ENCODE measurements at places on chromosomes 4 and X.

DNA sequence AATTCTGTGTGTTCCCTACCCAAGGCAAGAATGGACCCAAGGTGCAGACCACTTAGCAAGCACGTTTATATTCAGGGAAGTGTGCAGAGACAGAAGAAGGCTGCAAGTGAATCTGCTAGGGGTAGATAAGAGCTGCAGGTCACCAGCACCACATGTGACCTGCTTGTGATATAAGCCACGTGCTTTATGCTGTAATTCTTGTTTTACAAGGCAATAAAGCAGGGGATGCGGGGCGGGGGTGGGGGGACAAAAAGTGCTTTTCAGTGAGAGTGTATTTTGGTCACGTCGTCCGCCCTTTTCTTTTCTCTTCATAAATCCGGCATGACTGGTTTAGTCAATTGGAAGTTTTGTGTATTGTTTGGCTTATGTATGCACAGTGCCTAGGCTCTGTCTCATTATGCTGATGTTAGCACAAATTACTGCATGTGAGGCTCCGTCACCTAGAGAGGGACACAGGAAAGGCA is 192.7 kb downstream of the RBMX2 start:
- no peaks in the 10 kb centered on the region for H3K27me3 ChIP-seq
- no peak overlapping the region for H3K27ac ChIP-seq
- H3K4me1 ChIP-seq, result no peaks in the 10 kb centered on the region
- no peak for DNase-seq
- no peaks in the 10 kb centered on the region for H3K36me3 ChIP-seq
- H3K4me3 ChIP-seq, result no peak overlapping the region

DNA sequence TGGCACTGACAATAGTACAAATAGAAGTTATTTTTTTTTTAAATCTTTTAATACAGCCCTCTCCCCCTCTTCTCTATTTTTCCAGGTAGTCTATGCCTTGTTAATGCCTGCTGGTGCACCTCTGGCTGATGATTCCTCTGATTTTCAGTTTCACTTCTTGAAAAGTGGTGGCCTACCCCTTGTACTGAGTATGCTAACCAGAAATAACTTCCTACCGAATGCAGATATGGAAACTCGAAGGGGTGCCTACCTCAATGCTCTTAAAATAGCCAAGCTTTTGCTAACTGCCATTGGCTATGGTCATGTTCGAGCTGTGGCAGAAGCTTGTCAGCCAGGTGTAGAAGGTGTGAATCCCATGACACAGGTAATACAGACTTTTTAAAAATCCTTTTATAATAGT is 99.1 kb downstream of the USP9X start:
- H3K27ac ChIP-seq, result no peak overlapping the region
- no peak overlapping the region for H3K4me3 ChIP-seq
- H3K36me3 ChIP-seq, result peaks cover 17% of the 10 kb centered on the region
- no peaks in the 10 kb centered on the region for H3K27me3 ChIP-seq

- no peak for DNase-seq
- no peaks in the 10 kb centered on the region for H3K27me3 ChIP-seq
- H3K4me3 ChIP-seq, result no peak overlapping the region
These were observed 222.5 kb upstream of the FAT1 start for GRCh38 chr4:186946136-186946535.

- no peak overlapping the region for H3K27ac ChIP-seq
- H3K36me3 ChIP-seq, result no peaks in the 10 kb centered on the region
- no peak overlapping the region for H3K4me3 ChIP-seq
- no peak for DNase-seq
- no peaks in the 10 kb centered on the region for H3K27me3 ChIP-seq
These were observed 21.6 kb downstream of the CENPU start for GRCh38 chr4:184712322-184712721.

GRCh38 chr4:155972098-155972497 is 18.4 kb upstream of the CTSO start:
- no peak overlapping the region for H3K27ac ChIP-seq
- no peaks in the 10 kb centered on the region for H3K27me3 ChIP-seq
- no peaks in the 10 kb centered on the region for H3K36me3 ChIP-seq
- DNase-seq, result no peak

- no peaks in the 10 kb centered on the region for H3K36me3 ChIP-seq
- DNase-seq, result no peak
- H3K4me1 ChIP-seq, result no peaks in the 10 kb centered on the region
- H3K27me3 ChIP-seq, result no peaks in the 10 kb centered on the region
These were observed 165.1 kb downstream of the CFAP299 start for GRCh38 chr4:80500613-80501012.

GRCh38 chrX:150164971-150165600 is 198.0 kb upstream of the MAMLD1 start:
- no peak overlapping the region for H3K27ac ChIP-seq
- no peak overlapping the region for H3K4me3 ChIP-seq
- no peaks in the 10 kb centered on the region for H3K4me1 ChIP-seq
- no peaks in the 10 kb centered on the region for H3K27me3 ChIP-seq
- H3K36me3 ChIP-seq, result no peaks in the 10 kb centered on the region

DNA sequence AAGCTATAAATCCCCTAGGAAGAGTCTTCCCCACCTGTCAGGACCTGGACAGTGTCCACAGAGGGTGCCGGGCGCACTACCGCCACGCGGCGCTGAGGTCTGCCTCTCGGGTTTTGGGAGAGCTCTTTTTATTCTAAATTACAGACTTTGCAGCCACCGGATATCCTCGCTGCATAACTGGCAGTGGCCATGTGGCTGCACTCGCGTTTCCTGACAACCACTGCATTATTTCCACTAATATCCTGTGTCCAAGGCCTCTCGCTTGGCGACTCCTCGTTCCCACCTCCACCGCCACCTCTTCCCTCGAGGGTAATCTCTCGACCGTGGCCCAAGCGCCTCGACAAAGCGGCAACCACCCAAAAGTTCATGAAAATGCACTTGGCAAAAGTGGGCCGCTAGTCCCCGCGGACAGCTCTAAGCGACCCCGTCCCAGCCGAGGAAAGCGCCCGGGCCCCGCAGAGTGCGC is 512 bp upstream of the TMEM131L start:
- H3K4me1 ChIP-seq, result peaks cover 44% of the 10 kb centered on the region
- DNase-seq, result no peak
- H3K27ac ChIP-seq, result peak overlapping the region; percentile 81
- H3K27me3 ChIP-seq, result no peaks in the 10 kb centered on the region
- H3K36me3 ChIP-seq, result no peaks in the 10 kb centered on the region
- H3K4me3 ChIP-seq, result peak overlapping the region; percentile 86
